ENCODE measurements at places on chromosomes 2 and 18. TPM values are rescaled to one million over a fixed set of nuclear protein-coding genes. Genes with fewer than 3 reads are reported as not detected.

SLC9A4 gene
- total RNA-seq: not detected

METTL8 gene
- 23.9 TPM for total RNA-seq

STAM2 gene
- total RNA-seq: 51.6 TPM

MTERF4 gene
- 30.0 TPM for total RNA-seq

NEB gene
- total RNA-seq: 0.29 TPM

HSBP1L1 gene
- total RNA-seq: 9.4 TPM

TUBA3D gene
- not detected for total RNA-seq

IL1A gene
- not detected for total RNA-seq

SFT2D3 gene
- 5.8 TPM for total RNA-seq

ALK gene
- under 0.01 TPM for total RNA-seq

CD302 gene
- 14.5 TPM for total RNA-seq

CYP27C1 gene
- total RNA-seq: 2.4 TPM

RAB31 gene
- 120 TPM for total RNA-seq

PLGLB2 gene
- 3.2 TPM for total RNA-seq

CAPN14 gene
- under 0.01 TPM for total RNA-seq

VWC2L gene
- total RNA-seq: not detected

CDH20 gene
- total RNA-seq: not detected

EIPR1 gene
- total RNA-seq: 17.7 TPM

ASAP2 gene
- total RNA-seq: 66.2 TPM

SLC66A3 gene
- 68.8 TPM for total RNA-seq

ALPG gene
- total RNA-seq: not detected

LYPD6 gene
- 0.59 TPM for total RNA-seq

C2orf15 gene
- 0.59 TPM for total RNA-seq
